ENCODE measurements at places on chromosomes 12 and 14. TPM values are rescaled to one million over a fixed set of nuclear protein-coding genes. Genes with fewer than 3 reads are reported as not detected.

Gene CMA1
- polyA plus RNA-seq = not detected

Gene OLR1
- polyA plus RNA-seq = not detected

Gene ARHGAP9
- polyA plus RNA-seq = not detected

Gene MUCL1
- polyA plus RNA-seq = not detected
